ENCODE measurements at places on chromosomes 7 and 10.
A peak's percentile ranks its signal among the peaks of the same experiment; 100 is the strongest.

GRCh38 chr7:107070710-107071109, 26.2 kb downstream of the PRKAR2B start:
- DNase-seq: no peak

- no peak for DNase-seq
Measured at GRCh38 chr10:14608381-14609001, 166.2 kb downstream of the FAM107B start.

GRCh38 chr7:55133630-55134358, 115.0 kb downstream of the EGFR start:
- no peak for DNase-seq

GRCh38 chr10:7948371-7949000, 106.0 kb upstream of the GATA3 start:
- no peak for DNase-seq

- DNase-seq: no peak
Measured at GRCh38 chr7:156065400-156065799, 253.1 kb upstream of the SHH start.

- peak; percentile 42 for DNase-seq
Measured at GRCh38 chr7:101125989-101126650, 784 bp upstream of the SERPINE1 start.

GRCh38 chr10:74825371-74826141, 844 bp upstream of the KAT6B start:
- peak; percentile 51 for DNase-seq

- DNase-seq: no peak
Measured at GRCh38 chr10:75117995-75118394, 6.5 kb downstream of the SAMD8 start.

- no peak for DNase-seq
Measured at GRCh38 chr10:86730227-86730626, 26.2 kb upstream of the BMPR1A start.

- DNase-seq: no peak
Measured at GRCh38 chr10:9957351-9957750, 1060.3 kb upstream of the CELF2 start.

GRCh38 chr10:116190883-116191282, 82.1 kb downstream of the GFRA1 start:
- DNase-seq: no peak

GRCh38 chr7:74505471-74506324, 52.0 kb downstream of the GTF2IRD1 start:
- DNase-seq: no peak

DNA sequence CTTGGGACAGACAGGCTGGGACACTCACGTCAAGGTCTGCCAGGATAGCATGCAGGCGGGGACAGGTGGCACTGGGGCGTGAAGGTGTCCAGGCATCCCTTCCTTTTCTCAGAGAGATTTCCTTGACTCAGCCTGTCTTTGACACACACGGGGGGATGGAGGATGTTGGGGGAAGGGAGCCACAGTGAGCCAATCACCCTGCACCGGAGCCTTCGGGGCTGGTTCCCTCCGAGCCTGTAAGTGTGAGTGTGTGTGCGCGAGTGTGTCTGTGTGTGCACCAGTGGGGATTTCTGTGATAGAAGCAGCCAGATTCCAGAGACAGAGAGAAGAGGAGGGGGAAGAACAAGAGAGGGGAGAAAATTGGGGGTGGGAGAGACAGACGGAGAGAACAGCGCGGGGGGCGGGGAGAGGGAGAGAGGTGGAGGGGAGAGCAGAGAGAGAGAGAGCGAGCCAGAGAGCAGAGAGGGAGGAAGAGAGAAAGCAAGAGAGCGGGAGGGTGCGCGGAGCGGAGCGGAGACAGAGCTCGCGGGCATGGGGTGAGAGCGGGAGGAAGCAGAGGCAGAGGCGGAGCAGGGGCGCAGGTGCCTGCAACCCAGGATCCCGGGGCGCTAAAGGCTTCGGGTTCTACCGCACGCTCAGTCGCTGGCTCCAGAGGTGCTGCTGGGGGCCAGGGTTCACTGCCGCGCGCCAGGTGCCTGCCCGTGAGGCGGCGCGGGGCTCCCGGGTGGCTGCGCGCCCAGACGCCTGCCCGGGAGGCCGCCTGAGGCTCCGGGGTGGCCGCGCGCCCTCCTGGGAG, 466 bp upstream of the GPR26 start:
- no peak for DNase-seq

DNA sequence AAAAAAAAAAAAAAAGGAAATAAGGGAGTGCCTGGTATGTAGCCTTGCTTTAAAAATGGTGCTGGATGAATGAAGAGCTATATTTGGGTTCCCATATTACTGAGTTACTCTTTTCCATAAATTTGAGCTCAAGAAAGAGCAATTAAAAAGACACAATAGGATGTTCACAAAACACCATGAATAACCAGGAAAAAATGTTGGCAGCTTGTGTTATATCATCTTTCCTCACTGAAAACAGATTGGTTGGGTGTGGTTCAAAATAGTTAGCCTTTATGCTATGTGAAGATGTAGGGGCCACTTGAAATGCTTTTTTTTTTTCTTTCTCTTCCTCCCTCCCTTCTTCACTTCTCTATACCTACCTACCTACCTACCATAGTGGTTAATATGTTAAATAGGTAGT, 256.9 kb downstream of the STK31 start:
- no peak for DNase-seq

GRCh38 chr10:76285515-76285914, 854.1 kb downstream of the LRMDA start:
- DNase-seq: no peak

DNA sequence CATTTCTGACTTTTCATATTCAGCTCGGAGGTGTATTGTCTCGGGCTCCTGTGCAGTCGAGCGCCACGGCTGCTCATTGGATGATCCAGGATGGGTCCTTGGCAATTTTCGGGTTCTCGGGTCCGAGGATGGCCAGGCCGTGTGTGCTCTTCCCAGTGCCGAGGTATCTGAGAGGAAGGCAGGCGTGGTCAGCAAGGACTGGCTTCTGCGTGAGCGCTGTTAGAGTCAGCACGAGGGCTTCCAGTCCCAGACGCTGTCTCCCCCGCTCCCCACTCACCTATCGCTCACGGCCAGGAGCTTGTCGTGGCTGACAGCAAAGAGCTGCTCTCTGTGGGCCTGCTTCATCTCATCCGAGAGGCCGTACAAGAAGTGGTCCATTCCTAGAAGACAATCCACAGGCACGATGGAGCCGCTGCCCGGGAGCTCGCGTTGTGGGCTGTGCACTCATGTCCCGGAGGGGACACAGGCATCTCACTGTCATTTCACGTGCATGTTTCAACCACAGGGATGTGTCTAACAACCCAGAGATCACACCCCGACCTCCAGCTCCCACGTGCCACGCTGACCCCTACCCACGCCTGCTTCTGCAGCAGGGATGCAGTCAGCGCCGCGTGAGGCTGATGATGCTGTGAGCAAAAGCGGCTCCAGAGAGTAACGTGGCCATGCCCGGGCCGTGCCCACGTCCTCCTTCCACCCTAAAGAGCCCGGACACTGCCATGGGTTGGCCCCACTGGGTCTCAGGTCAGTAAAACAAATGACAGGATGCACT, 34.4 kb downstream of the PITRM1 start:
- DNase-seq: no peak

DNA sequence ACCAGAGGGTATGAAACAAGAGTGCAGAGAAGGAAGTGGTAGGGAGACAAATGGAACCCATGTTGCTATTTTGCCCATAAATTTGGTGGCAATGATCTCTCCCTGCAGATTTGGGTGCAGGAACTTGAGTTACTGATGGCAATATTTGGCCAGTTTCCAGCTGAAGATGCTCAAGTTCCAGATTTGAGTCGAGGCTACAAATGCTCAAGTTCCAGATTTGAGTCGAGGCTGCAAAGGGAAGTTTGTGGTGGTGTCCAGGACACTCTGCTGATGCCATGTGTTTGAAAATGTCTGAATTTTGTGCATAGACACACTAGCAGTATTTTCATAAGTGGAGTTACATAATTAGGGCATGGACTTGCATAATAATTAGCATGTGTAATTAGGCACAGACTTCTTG, 40.8 kb downstream of the TBXAS1 start:
- DNase-seq: peak; percentile 39

- no peak for DNase-seq
Measured at GRCh38 chr10:132919374-132920100, 22.8 kb downstream of the CFAP46 start.

DNA sequence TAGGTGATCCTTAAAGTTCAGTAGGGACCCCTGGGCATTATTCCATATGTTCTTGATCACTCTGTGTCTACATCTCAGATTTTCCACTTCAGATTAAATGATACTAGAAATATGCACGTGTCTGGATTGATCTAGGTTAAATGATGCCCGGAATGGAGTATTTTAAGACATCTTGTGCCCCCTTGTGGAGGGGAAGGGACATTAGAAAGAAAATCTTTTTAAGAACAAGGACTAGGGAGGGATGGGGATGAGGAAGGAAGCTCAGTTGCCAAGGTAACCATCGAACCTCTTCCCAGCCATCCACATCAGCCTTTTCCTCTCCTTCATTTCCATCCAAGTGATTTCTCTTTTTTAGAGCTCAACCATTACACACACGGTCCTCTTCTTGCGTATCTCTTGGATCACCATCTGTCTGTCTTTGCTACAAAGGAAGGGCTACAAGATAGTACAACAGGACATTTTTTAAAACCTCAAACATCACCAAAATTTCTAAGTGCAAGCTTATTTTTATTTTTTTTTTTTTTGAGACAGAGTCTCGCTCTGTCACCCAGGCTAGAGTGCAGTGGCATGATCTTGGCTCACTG, 40.5 kb downstream of the PRSS2 start:
- peak; percentile 36 for DNase-seq

- no peak for DNase-seq
Measured at GRCh38 chr10:75632805-75633462, 201.5 kb downstream of the LRMDA start.

DNA sequence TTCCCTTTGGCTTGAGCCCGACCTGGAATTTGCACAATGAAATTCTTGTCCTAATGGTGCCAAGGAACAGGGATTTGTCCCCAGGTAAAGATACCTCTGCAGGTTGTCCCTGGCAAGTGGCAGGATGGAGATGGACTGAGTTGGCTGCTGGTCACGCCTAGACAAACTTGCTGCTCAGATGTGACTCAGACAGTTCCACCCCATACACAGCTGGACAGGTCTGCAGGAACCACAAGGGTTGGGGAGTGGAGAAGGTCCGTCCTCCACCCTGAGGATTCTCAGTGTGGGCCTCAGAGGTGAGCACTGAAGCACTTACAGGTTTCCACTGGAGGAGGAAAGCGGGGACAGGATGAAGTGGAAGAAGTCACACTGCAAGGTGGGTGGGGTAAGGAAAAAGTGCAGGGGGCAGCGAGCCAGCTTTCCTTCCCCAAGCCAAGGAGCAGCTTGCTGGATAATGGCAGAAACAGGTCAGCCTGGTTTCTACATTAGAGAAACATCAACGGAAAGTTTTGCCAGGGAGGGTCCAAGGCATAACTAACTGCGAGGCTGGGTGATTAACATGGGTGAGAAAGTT, 20.5 kb downstream of the ITPRIP start:
- DNase-seq: no peak

- DNase-seq: no peak
Measured at GRCh38 chr10:124696446-124697392, 47.5 kb downstream of the FAM53B start.

- peak; percentile 3 for DNase-seq
Measured at GRCh38 chr7:35430547-35431153, 176.8 kb upstream of the TBX20 start.

- no peak for DNase-seq
Measured at GRCh38 chr10:58996063-58996462, 180.4 kb upstream of the PHYHIPL start.

- no peak for DNase-seq
Measured at GRCh38 chr10:89114846-89115625, 92.1 kb downstream of the CH25H start.

GRCh38 chr10:112367516-112367915, 6.4 kb upstream of the ACSL5 start:
- no peak for DNase-seq

DNA sequence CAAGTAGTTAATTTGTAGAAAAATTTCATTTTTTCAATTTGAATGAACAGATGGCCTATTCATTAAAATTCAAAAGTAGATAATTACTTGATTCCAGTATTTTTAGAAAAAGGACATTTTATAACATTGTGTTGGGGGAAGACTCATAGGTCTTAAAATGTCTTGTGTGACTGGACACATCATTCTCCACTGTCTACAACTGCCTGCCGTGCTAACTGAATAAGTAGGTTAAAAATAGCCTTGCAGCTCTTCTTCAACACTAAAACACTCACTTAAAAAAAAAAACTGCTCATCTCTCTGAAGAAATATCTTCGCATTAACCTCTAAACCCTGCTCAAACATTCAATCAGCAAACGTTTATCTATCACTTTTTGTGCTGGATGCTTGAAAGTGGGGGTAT, 253.8 kb downstream of the CSTF2T start:
- no peak for DNase-seq

GRCh38 chr10:18224626-18225445, 84.6 kb downstream of the CACNB2 start:
- no peak for DNase-seq

Measured in HL-60 (cell line).